CD4-positive, alpha-beta T cell treated with Interleukin-21 for 1 hour (primary cell): ENCODE measurements at places on chromosomes 4 and X.

DNA sequence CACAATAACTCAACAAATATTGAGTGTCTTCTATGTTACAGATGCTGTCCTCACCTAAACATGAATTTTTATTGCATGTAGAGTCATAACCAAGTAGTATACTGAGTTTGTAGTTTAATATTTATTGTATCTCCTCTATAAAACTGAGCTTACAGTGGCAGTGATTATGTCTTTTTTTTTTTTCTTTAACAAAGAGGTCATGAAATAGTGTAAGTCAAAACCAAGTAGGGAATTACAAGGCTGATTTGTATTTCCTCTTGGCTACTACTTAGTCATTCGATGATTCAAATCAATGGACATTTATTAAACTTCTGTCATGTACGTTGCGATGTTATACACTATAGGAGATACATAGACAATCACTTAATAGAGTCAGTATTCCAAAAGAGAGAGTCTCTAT, 48.4 kb downstream of the IL15 start:
- DNase-seq: no peak

- no peak for DNase-seq
These were observed 87.1 kb downstream of the TSPAN5 start for GRCh38 chr4:98571161-98571786.

DNA sequence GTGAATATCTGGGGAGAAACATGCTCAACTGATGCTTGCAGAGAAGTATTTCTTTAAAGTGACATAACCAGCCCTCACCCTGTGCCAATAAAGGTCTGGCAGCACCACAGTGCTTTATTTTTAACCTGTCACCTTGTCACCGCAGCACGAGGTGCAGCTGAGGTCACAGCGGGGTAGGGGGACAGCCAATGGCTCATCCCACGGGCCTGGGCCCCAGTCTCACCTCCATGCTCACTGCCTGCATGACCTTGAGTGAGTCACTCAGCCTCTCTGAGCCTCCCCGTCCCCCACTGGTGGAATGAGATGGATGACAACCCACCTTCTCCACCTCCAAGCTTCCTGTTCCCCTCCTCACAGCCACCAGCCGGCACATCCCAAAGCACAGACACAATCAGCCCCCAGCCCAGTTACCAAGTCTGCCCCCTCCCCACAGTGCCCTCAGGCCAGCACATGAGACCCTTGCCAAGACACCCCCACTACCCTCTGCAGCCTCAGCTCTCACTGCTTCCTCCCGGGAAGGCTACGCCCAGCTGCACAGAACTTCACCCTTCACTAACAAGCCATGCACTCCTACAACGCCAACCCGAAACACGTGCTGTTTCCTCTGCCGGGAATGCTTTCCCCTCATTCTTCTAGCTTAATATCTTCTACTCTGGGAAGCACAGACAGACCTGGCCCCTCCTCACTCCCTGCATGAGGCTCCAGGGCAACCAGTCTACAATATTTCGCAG, 24.9 kb upstream of the MAN2B2 start:
- no peak for DNase-seq

DNA sequence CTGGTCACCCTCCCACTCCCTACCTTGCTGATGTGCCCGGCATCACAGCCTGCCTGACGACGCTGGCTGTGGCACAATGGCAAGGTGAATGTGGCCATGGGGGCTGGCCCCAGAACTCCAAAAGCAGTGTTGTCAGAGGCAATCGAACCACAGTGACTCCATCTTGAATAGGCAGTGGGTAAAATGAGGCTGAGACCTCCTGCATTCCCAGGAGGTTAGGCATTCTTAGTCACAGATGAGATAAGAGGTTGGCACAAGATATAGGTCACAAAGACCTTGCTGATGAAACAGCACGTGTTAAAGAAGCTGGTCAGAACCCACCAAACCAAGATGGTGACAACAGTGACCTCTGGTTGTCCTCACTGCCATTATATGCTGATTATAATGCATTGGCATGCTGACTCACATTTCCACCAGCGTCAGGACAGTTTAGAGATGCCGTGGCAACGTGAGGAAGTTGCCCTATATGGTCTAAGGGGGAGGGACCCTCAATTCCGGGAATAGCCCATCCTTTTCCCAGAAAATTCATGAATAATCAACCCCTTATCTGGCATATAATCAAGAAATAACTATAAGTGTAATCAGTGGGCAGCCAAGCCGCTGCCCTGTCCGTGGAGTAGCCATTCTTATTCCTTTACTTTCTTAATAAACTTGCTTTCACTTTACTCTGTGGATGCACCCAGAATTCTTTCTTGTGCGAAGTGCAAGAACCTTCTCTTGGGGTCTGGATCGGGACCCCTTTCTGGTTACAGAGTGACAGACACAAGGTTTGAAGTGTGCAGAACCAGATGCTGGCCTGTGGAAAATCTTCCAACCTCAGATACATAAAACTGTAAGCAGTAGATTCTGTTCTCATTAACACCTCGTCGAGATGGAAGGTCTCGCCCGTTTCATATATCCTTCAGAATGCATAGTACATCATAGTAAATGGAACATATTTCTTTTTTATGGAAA, 26.8 kb upstream of the CLDN24 start:
- peak; percentile 5 for DNase-seq

DNA sequence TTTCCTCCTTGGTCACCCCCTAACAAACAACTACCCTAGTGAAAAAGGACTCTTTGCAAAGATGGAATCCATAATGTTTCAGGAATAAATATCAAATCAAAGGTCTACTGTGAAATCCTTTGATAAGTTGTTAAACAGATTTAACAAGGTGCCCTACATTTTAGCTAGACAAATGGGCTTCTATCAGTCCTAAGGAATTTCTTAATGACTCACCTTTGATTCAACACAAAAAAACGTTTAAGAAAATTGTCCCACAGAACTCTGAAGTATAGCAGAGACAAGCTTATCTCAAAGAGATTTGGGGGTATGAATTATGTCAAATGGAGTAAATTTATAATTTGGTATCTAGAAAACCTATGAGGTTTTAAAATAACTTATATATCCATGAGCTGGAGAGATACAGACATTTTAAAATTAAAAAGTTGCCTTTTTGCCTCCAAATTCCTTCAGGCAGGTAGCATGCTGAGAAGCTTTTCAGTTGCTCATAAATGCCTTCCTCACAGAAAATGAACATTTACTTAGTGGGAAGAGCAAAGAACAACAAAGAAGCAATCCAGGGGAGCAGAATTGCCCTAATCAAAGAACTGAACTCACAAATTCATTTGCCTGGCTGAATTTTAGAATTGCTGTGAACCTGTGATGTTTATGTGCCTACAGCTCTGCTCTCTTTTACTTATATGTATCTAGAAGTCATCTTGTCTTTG, 649.3 kb downstream of the STPG2 start:
- DNase-seq: no peak

- no peak for DNase-seq
These were observed 27.7 kb downstream of the FBXO8 start for GRCh38 chr4:174255786-174256185.

DNA sequence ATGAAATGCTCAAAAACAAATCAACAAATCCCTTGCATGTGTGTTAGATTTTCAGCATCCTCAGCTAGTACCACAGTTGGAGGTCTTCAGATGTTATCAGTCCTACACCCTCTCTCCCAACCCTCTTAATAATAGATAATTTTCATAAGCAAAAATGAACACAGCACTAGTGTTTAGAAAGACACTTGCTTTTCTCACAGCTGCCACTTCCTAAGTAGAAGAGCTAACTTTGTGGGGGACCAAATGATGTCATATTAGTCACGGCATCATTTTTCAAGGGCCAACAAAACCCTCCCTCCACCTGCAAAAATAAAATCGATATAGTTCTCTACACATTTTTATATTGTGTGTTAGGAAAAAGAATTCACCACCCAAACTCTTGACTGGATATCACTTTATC, 163.5 kb upstream of the GYPA start:
- DNase-seq: no peak
